Hepatocyte (in vitro differentiated cells): ENCODE measurements at places on chromosomes 4 and X. TPM values are rescaled to one million over a fixed set of nuclear protein-coding genes. Genes with fewer than 3 reads are reported as not detected.

NALF2 gene
- 0.38 and 0.46 TPM in 2 replicates for polyA plus RNA-seq

GPRASP1 gene
- polyA plus RNA-seq: 1.9 and 3.3 TPM in 2 replicates

UGT2B17 gene
- 4.4 and 4.8 TPM in 2 replicates for polyA plus RNA-seq

PITX2 gene
- polyA plus RNA-seq: 142 and 147 TPM in 2 replicates

LGI2 gene
- 0.89 and 1.7 TPM in 2 replicates for polyA plus RNA-seq

CXCL8 gene
- 21.6 and 35.0 TPM in 2 replicates for polyA plus RNA-seq

GSX2 gene
- polyA plus RNA-seq: not detected in 2 replicates

CT55 gene
- polyA plus RNA-seq: not detected in 2 replicates

STATH gene
- polyA plus RNA-seq: not detected in 2 replicates

DDIT4L gene
- polyA plus RNA-seq: 0.43 and 0.64 TPM in 2 replicates

NPNT gene
- 231 and 233 TPM in 2 replicates for polyA plus RNA-seq

TCP11X2 gene
- polyA plus RNA-seq: 0.12 and 0.39 TPM in 2 replicates

GAGE12C gene
- polyA plus RNA-seq: not detected in 2 replicates

XK gene
- polyA plus RNA-seq: 0.07 and 1.2 TPM in 2 replicates

ARMCX2 gene
- polyA plus RNA-seq: 13.3 and 19.0 TPM in 2 replicates

PALLD gene
- polyA plus RNA-seq: 65.0 and 82.7 TPM in 2 replicates
